NCI-H526 treated with DMSO at 0.1 percent for 48 hours (cell line): ENCODE measurements at places on chromosomes 5 and 9.

- no peak for DNase-seq
Observed at GRCh38 chr9:91693226-91693625, 256.8 kb downstream of the ROR2 start.

- DNase-seq = no peak
Observed at GRCh38 chr9:30723656-30724055, 1660.8 kb upstream of the ACO1 start.

GRCh38 chr5:141821430-141821925, 56.7 kb downstream of the PCDH1 start:
- no peak for DNase-seq

DNA sequence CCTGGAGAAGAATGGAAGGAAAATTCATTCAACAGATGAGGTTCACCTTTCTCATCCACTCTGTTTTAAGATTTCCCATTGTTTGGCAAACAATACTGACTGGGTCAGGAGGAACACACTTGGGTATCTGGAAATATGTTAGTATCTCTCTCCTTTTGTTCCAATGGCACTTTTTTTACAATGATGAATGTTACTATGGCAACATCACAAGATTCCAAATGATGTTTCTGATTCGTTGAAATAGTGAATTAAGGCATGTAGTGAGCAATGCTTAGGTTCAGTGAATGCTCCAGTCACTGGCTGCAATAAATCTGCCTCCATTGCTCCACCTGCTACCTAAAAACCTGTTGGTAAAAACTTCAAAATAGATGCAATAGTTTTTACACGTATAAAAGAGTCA, 392.8 kb downstream of the DNAH5 start:
- no peak for DNase-seq

DNA sequence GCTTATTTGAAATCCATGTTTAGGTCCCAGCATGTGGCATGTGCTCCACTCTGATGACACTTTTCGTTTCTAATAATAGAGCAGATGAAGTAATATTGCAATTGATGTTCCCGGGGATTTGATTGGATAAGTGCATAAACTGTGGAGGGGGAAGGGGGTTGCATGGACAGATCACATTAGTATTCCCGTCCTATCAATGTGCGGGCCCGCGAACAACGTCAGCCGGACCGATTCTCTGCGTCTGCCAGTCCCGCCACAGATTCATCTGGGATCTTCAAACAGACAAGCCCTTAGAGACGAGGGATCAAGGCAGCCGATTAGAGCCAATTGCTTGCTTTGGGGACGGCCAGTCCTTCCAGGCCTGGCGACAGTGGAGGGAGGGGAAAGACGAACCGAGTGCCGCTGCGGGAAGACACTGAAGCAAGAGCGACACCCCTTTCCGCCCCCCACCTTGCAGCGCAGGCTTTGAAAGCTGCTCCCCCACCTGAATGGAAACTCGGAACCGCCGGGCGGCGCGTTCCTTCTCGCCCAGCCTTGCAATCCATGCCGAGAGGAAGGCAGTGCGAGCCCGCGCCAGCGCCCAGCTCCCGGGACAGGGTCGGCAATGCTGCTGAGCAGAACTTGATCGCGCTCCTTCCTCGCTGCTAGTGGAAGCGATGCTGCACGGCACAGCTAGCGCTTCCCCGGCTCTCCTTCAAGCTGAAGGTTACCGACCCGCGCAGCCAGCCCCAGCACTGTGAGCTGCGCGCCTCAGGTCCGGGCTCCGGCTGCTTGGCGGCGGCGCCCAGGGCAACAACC, at the start of gene RGS7BP:
RGS7BP (plus strand) TSS at position 247 of the 798 bp plus-strand sequence. CDS start 610 bp downstream, outside the sequence.
- DNase-seq = peak; percentile 35

DNA sequence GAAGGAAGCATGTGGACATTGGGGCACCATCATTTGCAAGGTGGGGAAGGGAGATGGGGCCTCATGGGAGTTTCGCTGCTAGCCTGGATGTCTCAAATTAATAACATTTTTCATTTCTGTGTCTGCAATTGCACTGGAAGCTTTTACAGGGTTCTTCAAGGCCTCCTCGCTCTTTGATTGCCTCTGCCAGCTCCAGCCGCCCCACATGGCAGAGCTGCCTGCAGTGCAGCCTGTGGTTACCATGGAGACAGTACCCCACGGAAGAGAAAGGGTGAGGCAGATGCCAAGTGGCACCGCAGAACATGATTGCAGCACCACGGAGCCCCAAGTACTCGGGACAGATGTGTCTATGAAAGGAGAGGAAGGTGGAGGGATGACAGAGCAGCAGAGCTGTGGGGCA, 25.4 kb downstream of the CTNND2 start:
- DNase-seq = no peak

DNA sequence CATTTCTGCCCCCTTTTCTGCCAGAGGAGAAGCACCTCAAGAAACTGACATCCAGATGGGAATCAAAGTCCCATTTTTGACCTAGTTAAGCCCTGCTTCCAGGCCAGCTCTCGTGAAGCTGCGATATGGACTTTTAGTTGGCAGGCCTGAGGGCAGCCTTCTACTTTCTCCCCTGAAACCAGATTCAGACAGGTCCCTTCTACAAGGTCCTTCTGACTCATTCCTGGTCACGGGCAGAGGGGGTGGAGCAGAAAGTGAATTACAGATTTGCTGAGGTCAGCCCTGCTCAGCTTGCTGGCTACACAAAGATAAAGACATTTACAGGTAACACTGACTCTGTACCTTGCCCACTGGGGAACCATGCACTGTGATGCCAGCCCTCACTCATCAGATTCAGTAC, 52.8 kb upstream of the TUT7 start:
- DNase-seq = no peak

DNA sequence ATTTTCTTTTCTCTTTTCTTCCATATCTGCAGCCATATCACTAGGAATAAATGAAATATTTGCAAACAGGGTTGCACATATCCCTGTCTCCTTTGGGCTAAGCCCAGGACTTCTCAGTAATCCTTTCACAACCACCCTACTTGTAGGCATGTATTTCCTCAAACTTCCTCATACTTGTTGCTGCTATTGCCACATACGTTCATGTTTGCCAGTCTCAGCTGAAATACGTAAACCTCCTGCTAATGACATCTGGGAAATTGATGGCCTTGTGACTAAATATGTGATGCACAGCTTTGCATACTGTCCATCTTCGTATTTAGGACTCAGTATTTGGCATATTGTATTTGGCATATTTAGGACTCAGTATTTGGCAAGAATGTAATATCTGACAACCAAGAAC, 224.6 kb downstream of the PLK2 start:
- no peak for DNase-seq

- no peak for DNase-seq
Observed at GRCh38 chr5:96113170-96113939, 151.7 kb upstream of the ELL2 start.

DNA sequence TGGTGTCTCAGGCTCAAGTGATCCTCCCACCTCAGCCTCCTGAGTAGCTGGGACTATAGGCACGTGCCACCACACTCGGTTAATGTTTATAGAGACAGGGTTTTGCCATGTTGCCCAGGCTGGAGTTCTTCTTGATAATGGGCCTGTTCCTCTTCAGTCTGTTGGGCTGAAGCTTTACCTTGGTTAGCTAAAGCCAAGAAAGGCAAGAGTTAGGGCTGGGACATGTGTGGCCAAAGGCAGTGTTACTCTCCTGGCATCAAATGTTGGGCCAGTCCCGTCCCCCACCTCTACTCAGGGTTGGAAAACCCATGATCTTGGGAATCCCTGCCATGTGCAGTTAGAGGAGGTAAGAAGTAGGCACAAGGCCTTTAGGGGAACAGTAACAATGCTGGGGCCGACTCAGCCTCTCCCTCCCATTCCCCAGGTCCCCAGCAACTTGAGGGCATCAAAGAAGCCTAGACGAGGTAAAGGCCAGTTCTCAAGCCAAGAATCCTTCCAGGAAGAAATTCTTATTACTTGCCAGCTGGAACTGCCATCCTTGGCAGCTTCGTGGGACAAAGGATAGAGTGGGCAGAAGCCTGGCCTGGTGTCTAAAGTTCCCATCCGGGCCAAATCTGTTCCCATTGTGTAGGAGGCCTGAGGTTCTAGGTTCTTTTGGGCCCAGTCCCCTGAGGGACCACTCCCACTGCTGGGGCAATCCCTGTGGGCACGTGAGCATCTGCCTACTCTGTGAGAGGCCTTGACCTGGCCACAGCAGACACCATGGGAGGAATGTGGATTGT, 4.5 kb downstream of the EGR1 start:
- no peak for DNase-seq

GRCh38 chr5:154262342-154262741, 71.8 kb downstream of the GALNT10 start:
- DNase-seq = no peak

DNA sequence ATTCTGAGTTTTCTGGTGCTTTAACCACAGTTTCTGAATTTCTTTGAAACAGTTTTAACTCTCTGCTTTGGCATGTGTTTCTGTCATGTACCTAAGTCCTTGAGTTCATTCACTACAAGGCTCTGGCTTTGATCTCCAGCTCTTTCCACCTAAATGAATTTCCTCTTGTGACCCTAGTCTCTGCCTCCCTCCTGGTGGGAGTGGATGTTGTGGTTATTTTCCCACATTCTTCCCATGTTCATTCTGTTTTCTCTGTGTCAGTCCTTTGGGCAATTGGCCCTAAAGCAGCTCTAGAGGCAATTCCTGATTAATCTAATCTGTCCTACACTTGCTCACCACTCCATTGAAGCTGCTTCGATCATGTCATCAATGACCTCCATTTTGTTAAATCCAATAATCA, 28.4 kb upstream of the DPYSL3 start:
- no peak for DNase-seq

DNA sequence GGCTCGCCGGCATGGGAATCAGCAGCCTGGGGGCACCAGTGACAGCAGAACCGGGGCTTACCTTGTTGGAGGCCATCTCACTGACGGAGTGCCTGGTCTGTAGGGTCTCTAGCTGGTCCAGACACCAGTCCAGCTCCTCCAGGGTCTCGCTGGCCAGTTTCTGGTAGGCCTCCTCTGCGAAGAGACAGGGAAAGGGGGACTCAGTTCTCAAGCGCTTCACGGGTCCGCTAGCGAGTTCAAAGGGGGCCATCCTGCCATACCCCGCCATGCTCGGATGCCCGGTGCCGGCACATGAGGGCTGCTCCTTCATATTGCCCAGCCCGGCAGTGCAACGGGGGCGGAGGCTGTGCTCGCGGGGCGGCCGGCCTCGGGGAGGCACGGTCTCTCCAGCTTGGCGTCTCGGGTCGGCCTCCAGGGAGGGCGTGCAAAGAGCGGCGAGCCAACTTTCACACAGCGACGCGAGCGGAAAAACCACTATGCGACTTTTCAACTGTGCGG, 456.0 kb downstream of the RAB3C start:
- no peak for DNase-seq

DNA sequence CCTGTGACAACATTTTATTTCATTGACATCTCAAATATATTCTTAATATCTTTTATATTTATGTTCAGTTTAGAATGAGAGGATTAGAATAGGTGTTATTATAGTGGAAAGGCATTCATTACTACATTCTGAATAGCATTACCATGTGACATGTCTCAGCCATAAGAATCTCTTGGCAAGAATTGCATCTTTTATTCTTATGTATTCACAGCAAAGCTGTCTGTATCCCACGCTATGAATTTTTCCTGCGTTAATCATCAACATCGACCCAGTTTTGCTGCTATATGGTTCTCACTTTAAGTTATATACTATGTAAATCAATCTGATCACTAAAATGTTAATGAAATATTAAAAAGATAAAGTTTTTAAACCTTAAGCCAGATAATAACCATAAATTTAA, 248.6 kb downstream of the TMEM232 start:
- DNase-seq = no peak

DNA sequence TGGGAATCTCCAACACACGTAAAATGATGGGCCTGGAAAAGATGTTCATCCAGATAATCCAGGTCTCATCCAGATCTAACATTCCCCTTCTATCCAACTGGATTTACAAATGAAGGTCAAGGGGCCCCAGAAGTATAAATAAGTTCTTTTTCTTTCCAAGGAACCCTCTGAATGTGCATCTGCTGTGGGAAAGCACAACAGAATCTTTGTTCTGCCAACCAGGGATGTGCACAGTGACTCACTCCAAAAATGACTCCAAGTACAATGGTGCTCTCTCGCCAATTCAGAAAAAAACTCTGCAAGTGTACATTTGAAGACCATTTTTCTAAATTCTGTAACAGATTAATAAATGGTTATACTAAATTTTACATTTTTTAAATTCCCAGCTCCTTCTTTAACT, 12.4 kb downstream of the RAPGEF6 start:
- no peak for DNase-seq

DNA sequence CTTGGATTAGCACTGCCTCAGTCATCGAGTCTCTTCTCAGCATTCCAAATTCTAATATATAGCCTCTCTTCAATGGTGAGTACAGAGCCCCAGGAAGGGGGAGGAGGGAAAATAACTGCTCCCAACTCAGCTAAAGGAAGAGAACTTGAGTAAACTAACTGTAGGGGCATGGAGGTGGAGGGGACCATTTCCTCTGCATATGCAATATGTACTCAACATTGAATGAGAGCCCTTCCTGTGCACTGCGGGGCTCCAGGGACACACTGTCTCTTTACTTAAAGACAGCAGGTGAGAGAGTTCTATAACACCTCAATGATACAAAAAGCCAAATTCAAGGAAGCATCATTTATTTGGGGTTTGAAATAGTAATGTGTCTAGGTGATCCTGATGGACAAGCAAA, 75.1 kb downstream of the GNAQ start:
- no peak for DNase-seq

GRCh38 chr5:79857714-79858409, 133.2 kb downstream of the MTX3 start:
- peak; percentile 5 for DNase-seq

GRCh38 chr9:95044731-95045508, 272.6 kb downstream of the FANCC start:
- DNase-seq = no peak

DNA sequence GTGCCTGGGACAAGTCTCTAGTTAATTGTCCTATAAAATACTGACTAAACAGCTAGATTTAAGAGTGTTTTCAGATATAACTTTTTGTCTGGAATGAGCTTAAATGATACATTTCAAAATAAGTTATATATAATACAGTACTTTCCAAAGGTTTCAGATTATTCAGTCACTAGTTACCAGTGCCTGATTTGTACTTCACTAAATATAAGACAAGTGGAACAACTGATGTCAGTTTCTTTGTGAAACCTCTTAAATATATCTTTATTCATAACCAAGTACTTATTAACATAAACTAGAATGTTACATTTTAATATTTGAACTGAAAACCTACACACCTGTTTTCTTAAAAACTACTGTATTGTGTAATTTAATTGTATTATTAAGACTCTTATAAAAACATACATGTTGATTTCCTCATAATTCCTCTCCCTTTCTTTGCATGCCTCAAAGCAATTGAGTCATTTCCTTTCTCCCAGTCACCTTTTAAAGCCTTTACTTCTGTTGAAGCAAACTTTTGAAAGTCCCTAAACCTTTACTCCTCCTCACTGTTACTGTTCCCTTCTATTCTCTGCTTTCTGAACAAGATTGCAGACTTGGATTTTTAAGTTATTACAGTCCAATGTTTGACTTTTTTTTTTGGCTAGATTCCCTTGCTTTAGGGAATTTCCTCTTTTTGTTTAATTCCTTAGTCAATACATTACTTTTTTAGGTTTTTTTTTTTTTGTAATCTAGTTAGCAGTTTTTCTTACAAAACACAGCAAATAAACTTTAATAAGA, 8.7 kb upstream of the SEMA6A start:
- no peak for DNase-seq

GRCh38 chr5:92588876-92589275, 992.1 kb downstream of the NR2F1-AS1 start:
- no peak for DNase-seq
